Cerebellum (tissue), 4 donors: ENCODE measurements at places on chromosomes 16 and 17. TPM values are rescaled to one million over a fixed set of nuclear protein-coding genes. Genes with fewer than 3 reads are reported as not detected.

- DNase-seq, result no peak
Measured at GRCh38 chr16:58366247-58367031, 25.8 kb upstream of the GINS3 start.

DYNC1LI2 gene
- total RNA-seq, result 145 TPM

GRCh38 chr16:81608523-81609209 is 164.1 kb downstream of the CMIP start:
- DNase-seq, result no peak

- no peak for DNase-seq
Measured at GRCh38 chr17:8947201-8947600, 18.3 kb downstream of the PIK3R5 start.

- no peak for DNase-seq
Measured at GRCh38 chr17:77365584-77366186, 224.9 kb downstream of the SEC14L1 start.

TMEM220 gene
- total RNA-seq, result 1.5 TPM

GRCh38 chr17:66900126-66901010 is 64.1 kb upstream of the CACNG4 start:
- DNase-seq, result no peak

DNA sequence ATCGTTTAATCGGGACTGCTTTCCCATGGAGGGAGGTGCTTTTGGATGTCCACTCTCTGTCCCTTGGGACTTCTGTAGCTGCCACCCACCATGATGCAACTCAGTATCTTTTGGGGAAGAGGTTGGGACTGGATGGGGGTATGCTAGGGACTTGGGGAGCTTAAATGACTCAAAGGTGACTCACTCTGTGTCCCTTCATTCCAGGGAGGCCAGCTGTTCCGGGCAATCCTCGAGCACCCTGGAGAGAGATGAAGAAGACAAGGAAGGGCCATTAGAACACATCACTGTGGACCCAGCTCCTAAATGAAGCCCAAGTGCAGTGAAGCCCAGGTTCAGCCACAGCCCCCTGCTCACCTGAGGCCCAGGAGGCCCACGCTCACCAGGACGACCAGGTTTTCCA is 4.6 kb downstream of the COL1A1 start:
- DNase-seq, result no peak

DNA sequence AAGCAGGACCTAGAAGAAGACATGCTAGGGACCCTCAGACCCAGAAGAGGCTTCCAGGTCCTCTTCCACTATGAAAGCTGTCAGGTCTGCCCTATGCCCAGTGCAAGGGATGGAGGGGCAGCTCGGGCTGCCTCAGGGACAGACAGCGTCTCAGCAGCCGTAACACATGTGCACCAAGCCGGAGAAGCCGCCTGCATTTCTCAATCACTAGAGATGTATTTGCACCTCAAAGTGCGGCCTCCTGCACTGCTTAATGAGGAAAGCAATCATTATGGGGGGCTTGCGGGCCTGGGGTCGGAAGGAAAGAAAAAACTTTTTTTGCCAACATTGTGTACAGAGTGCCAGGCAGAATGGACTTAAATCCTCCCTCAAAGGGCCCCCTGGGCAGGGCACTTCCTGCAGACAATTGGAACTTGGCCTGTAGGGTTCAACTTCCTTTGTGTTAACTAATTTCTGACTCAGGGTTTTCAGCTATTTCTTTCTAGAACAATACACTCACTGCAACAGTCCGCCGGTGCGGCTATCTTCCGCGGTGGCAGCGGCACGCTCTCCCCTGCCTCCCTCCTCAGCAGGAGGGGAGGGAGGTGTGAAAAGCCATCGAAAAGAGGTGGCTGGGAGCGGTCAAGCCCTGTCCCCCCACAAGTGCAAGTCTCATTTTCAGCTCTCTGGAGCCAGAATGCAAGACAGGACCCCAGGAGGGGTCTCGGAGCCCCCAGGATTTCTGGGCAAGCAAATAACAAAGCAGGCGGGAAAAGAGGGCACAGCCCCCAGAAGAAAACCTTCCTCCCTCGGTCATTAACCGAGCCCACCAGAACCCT is 101.2 kb downstream of the ZNF423 start:
- DNase-seq, result no peak

DNA sequence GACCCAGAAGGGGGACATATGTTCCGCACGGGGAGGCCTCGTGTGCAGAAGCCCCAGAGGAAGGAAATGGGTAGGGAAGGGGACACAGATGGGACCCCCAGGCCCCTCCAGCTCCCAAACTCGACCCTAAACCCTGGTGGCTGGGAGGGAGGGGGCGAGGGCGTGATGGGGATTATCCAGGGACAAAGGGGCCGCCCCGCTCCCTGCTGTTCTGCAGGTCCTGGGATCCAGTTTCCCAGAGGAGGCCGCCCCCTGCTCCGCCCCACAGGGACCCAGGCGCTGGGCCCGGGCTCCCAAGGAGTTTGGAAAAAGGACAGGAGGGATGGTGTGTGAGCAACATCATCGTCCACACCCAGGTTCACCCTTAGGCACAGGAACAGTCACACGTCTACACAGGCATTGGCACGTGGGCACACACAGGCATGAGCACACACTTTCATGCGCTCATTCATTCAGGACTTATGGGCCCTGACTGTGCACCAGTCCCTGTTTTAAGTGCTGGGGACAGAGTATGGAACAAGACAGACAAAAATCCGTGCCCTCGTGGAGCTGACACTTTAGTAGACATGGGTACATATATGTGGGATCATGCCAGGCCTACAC is 12.8 kb upstream of the FBXL19 start:
- DNase-seq, result no peak

- DNase-seq, result no peak
Measured at GRCh38 chr17:30557916-30558685, 80.9 kb downstream of the GOSR1 start.

KRT15 gene
- total RNA-seq, result not detected

SDR42E2 gene
- not detected for total RNA-seq

GRIN2A gene
- total RNA-seq, result 4.8 TPM

KRT31 gene
- not detected for total RNA-seq

DNA sequence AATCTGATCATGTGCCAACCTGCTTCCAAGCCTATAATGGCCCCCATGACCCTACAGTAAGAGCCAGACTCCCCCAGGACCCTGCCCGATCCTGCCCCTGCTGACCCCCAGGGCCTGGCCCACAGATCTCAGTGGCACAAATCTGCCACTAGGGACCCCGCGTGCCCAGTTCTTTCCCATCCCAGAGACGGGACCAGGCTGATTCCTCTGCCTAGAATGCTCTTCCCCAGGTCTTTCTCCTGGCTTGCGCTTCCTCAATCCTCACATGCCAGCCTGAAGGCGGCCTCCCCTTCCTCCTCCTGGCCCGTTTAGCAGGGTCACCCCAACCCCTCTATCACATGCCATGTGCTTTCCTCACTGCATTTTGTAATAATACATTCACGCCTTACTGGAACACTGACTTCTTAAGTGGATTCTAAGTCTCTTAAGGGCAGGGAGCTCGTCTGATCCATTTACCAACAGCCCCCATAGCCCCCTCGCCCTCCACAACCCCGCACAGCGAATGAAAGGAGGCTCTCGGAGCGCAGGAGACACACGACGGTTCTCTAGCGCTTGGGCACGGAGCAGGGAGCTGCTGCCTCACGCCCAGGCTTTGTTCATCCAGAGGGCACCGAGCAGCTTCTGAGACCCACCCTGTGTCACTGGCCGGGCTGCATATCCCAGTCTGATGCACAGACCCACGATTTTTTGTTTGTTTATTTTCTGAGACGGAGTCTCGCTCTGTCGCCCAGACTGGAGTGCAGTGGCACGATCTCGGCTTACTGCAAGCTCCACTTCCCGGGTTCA is 1.2 kb downstream of the TRIM65 start:
- DNase-seq, result no peak

DNA sequence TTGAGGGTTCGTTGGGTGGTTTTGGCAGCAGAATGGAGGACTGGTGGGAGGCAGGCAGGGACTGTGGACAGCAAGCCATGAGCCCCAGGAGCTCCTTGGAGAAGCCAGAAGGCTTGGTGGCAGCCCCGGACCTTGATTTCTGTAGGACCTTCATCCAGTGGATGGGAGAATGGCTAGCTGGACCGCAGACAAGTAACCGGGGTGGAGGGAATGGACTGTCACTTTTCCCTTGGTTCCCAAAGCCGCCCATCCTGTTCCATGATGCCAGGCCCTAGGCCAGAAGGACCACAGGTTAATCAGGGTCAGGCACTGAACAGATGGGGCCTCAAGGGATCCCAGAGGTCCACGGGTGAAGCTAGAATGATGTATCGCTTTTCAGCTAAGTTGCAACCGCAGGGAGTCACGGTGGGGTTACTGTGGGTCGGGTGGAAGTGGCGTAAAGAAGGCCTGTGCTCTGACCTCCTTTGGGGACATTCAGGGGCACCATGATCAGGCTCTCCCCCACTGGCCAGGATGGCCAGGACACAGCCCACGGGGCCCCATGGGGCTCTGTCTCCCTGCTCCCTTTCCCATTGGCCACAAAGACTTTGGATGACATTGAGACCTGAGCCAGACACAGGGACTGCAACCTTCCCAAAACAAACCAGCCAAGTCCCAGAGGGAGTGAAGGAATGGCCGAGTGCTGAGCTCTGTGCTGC is 66.9 kb upstream of the MRTFB start:
- no peak for DNase-seq

- no peak for DNase-seq
Measured at GRCh38 chr17:8755590-8756255, 2.6 kb downstream of the SPDYE4 start.

ENPP7 gene
- not detected for total RNA-seq

GRCh38 chr16:72471317-72471924 is 299.5 kb upstream of the PMFBP1 start:
- no peak for DNase-seq

MMP28 gene
- 4.9 TPM for total RNA-seq

- no peak for DNase-seq
Measured at GRCh38 chr17:3511852-3512504, 36.2 kb downstream of the ASPA start.

ZFPM1 gene
- total RNA-seq, result 2.8 TPM

- no peak for DNase-seq
Measured at GRCh38 chr16:1124795-1125194, 28.1 kb upstream of the CACNA1H start.

MARVELD3 gene
- total RNA-seq, result 1.2 TPM

- DNase-seq, result no peak
Measured at GRCh38 chr17:1041746-1042145, 44.8 kb downstream of the TIMM22 start.

RAMP2 gene
- 8.7 TPM for total RNA-seq

DNA sequence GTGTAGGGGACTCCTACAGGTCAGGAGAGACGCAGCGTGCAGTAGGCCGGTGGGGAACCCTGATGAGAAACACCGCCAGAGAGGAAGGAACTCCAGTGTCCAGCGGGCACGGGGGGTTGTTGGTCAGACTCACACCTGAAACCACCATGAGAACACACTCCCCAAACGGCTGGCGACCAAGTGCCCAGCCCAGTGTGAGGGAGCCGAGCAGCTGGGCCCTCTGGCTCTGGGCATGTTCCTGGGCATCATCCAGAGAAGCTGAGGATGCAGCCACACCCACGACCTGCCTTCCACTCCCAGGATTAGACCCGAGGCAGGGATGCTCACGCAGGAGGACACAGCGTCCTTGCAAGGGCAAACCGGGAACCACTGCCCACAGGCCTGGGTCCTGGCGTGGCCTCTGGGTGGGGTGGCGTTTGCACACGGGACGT is 108.3 kb upstream of the ZNF750 start:
- no peak for DNase-seq

DNA sequence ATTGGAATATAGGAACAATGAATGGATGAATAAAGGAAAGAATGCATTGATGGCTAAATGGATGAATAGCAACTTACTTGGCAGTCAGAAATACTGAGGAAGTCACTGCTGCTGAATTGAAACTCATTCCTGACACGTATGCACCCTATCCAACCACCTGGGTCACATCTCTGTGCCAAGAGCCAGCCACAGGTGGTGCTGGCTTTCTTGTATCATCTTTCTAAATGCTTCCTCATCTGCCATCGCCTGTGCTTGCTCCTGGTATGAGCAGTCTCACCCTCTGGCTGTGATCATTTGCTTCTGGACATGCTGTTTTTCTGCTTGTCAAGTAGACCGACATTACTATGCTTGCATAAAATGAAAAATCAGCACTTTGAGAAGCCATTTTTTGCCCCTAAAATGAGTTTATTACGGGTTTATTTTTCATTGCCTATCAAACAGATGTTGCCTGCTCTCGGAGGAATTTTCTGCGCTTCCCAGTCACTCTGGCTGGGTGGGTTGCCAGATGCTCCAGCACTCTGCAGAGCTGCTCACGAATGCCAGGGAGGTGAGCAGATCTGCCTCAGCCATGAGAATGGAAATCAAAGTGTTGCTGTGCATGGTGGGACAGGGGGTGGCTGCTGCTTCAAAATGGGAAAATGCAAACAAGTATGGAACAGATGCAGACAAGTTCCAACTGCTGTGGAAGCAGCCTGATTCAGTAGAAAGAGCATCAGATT is 1349.6 kb upstream of the CDH8 start:
- no peak for DNase-seq

KRT39 gene
- total RNA-seq, result not detected

- DNase-seq, result no peak
Measured at GRCh38 chr17:34663714-34664113, 84.3 kb downstream of the TMEM132E start.

- no peak for DNase-seq
Measured at GRCh38 chr16:85838381-85838780, 38.9 kb downstream of the COX4I1 start.

SPATA32 gene
- not detected for total RNA-seq

TMEM132E gene
- 3.4 TPM for total RNA-seq

CLEC10A gene
- not detected for total RNA-seq

FOXN1 gene
- total RNA-seq, result not detected

- no peak for DNase-seq
Measured at GRCh38 chr17:17842111-17842876, 5.5 kb upstream of the SREBF1 start.

DNA sequence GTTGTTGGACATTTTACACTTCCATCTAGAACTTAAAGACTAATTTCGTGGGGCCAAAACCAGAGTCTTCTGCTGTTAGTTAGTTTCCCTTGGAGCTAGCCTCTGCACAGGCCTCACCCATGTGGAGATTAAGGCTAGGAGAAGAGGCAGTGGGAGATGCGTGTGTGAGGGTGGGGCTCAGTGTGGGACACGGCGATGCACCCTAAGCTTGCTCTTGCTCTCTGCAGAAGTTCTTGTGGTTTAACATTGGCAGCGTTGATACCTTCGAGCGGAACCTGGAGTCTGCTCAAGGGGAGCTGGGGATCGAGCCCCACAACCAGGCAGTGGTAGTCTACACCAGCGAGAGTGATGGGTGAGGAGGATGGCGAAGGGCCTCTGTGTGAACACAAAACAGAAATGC is 34.0 kb downstream of the DBNDD1 start:
- DNase-seq, result no peak

GRCh38 chr16:59249011-59249410 is 514.9 kb upstream of the GOT2 start:
- DNase-seq, result no peak

KRTAP16-1 gene
- total RNA-seq, result not detected

DNA sequence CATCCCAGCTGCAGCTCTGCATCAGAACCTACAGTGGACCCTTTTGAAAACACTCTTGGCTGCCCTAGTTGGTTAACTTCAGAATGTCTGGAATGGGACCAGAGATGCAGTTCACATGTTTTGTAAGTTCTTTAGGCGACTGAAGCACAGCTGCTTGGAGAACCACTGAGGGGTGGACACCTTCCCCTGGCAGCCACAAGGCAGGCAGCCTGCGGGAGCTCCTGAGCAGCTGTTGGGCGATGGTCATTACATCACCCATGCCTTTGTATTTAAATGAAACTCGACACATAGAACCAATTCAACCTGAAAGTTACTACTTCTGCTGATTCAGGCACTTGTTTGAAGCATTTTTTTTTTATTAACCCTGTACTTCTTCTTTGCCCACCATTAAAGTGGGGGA is 151.5 kb downstream of the LGALS9B start:
- DNase-seq, result no peak
